ENCODE measurements at places on chromosomes 16 and 17.

- DNase-seq, result no peak
Measured at GRCh38 chr16:84663433-84664101, 15.3 kb downstream of the KLHL36 start.

DNA sequence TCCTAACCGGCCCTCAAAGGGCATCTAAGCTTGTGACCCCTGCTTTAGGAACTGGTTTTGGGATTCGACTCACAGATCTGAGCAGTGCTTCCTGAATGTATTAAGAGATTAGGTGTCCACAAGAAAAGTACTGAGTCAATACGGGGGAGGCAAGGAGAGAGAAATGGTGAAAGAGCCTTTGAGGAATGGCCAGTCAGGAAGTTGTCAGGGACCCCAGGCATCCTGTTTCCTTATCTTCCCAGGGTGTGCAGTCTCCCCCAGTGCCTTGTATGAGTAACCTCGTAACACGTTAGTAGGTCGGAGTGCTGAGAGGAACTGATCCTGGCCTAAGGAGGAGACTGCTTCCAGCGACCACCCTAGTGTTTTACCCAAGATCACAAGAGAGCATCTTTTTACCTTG, 16.4 kb upstream of the TMED6 start:
- DNase-seq, result no peak

DNA sequence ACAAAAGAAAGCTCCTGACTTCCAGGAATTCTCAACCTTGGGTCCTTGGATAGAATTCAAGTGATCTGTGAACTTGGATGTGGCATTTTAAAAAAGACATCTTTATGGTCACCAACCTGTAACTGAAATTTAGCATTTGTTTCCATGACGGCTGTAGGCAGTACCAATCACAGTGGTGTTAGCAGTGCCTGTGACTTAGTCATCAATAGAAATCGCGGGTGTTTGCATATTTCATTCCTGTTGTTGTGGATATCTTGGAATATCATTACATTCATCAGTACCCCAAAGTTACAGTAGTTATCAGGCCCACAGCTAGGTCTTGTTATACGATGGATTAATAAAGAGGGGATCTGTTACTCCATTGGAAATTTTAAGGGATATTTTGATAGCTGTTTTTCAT, 81.6 kb downstream of the CMIP start:
- DNase-seq, result no peak

GRCh38 chr17:77354670-77355455, 214.1 kb downstream of the SEC14L1 start:
- DNase-seq, result no peak

- no peak for DNase-seq
Measured at GRCh38 chr16:8251298-8251697, 339.0 kb downstream of the TMEM114 start.

DNA sequence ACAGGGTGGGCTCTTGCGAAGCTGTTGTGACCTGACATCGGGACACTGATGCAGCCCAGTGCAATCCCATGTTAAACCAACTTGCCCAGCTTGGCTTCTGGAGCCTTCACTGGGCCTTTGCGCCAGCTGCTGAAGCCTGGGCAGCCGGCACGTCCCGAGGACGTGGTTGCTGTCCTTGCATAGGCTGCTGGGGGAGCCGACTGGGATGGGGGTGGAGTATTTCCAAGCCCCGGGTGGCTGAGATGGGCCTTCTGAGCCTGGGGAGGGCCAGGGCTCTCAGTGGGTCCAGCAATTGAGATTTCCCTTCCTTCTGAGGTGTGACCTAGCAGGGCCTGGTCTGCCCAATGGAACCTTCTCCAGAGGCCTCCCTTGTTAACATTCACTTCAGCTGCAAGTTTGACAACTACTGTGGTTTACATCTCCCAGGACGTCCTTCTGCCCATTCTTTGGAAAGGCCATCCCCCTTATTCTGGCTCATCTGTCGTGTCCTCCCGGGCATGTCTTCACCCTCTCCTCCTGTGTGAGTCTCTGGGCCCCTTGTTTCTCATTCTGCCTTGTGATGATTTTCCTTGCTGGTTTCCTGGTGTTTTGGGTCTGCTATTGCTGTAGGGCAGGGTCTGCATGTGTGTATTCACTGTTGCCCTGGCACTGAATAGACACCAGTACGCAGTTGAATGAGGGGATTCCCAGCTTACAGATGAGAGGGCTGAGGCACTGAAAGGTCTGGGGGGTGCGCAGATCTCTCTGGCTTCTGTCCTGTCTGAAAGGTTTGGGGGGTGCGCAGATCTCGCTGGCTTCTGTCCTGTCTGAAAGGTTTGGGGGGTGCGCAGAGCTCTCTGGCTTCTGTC, 34.4 kb downstream of the HAPSTR1 start:
- no peak for DNase-seq

DNA sequence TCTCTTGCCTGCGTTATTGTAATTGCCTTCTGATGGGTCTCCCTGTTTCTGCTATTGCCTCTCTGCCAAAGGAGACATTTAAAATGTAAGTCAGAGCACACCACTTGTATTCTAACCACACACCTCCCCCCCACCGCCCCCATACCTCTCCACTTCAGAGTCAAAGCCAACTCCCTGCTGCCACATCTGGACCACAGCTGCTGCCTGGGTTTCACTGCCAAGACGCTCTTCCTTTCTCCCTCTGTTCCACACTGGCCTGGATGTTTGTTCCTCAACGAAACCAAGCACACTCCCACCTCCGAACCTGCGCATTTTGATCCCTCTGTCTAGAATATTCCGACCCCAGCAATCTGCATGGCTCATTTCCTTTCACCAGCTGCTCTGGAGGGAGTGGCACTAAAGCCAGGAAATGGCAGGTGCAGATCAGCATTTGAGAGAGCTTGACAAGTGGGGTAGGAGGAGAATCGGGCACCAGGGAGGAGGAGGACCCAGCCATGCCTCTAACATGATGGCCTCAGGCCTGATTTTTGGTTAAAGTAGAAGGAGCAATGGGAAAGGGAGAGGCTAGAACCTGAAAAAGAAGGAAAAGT, 92.4 kb upstream of the HS3ST2 start:
- no peak for DNase-seq

- DNase-seq, result no peak
Measured at GRCh38 chr16:65794973-65795372, 571.5 kb upstream of the CDH5 start.

GRCh38 chr17:15364615-15365014, 23.2 kb upstream of the TEKT3 start:
- no peak for DNase-seq

DNA sequence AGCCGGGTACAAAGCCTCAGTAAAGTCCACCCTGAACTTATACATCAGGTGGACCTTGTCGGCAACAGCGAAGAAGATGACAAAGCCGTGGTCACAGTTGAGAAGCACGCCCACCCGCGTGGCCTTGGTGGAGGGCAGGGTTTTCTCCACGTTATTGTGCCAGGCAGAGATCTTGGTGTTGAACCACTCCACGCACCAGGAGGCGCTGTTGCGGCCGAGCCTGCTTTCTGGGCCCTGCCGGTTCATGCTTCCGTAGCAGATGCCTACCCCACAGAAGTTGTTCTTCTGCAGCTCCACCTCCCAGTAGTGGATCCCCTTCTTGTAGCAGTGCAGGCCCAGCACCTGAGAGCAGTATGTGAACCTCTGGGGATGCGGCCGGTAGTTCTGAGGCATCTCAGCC, 22.1 kb downstream of the TRIM25 start:
- DNase-seq, result no peak

DNA sequence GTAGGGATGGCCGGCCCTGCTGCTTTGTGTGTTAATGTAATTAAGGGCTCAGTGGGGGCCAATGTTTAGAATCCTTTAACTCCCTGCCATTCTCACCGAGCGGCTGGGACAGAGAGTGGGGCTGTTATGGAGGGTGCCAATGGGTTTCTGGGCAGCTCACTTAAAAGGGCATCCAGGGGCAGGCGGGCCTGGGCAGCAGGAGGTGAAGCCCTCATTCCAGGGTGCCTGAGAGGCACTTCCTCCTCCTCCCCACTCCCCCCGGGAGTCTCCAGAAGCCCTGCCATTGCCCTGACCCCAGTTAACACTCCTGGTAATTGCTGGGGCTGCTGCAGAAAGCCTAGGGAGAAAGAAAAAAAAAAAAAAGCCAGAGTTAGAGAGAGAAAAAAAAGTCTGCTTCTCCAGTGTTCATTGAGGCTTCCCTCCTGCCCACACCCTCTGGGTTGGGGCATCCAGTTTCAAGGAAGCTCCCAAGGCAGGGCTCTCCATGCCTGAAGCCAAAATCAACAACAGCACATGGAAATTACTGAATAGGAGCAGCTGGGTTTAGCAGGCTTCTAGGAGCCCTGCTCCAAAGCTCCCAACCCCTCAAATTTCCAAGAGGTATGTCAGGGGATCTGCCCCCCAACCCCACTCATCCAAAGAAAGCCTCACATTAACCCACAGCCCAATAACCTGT, 28.0 kb downstream of the CUEDC1 start:
- DNase-seq, result no peak

- DNase-seq, result no peak
Measured at GRCh38 chr17:61017317-61018006, 339.8 kb downstream of the BCAS3 start.

Data from Jurkat, Clone E6-1 (cell line).